ENCODE measurements at places on chromosomes 1 and 21.

- DNase-seq: no peak
Observed at GRCh38 chr1:21763236-21763635, 19.7 kb downstream of the USP48 start.

DNA sequence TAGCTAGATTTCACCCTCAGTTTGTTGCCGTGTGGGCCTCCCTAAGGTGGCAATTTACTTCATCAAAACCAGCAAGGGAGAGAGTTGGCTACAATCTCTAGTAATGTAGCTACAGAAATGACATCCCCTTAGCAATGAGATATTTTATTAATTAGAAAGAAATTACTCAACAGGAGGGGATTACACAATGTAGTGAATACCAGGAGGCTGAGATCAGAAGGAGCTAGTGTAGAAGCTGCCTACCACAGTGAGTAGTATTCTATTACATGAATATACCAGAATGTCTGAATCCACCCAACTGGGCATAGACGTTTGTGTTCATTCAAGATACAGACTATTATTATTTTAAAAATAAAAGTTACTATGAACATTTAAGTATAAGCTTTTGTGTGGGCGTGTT lies 868.2 kb upstream of the CXADR start:
- DNase-seq: no peak

DNA sequence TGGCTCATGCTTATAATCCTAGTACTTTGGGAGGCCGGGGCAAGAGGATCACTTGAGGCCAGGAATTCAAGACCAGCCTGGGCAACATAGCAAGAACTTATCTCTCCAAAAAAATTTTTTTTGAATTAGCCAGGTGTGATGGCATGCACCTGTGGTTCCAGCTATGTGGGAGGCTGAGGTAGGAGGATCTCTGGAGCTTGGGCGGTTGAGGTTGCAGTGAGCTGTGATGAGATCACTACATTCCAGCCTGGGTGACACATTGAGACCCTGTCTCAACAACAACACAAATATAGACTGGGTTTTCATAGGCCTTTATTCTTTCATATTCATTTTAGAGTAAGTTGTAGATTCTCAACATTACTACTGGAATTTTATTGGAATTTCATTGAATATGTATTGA lies 12.8 kb downstream of the MED18 start:
- peak; percentile 75 for DNase-seq

DNA sequence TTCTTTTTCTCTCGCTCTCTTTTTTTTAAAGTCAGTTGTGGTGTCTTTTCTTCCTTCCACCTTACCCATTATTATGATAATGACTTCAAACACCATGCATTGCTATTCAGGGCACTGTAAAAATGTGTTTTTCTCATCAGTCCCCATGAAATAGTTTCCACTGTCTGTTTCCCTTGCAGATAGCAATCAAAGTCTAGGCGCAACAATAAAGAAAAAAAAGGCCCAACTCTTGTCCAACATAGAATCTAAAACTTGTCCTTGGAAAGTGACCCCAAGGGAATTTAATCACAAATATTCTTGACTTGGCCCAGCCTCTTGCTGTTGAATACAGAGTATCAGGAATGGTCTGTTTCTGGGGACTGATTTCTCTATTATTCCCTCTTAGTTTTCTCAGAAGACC lies 382.5 kb downstream of the PLPP3 start:
- no peak for DNase-seq

DNA sequence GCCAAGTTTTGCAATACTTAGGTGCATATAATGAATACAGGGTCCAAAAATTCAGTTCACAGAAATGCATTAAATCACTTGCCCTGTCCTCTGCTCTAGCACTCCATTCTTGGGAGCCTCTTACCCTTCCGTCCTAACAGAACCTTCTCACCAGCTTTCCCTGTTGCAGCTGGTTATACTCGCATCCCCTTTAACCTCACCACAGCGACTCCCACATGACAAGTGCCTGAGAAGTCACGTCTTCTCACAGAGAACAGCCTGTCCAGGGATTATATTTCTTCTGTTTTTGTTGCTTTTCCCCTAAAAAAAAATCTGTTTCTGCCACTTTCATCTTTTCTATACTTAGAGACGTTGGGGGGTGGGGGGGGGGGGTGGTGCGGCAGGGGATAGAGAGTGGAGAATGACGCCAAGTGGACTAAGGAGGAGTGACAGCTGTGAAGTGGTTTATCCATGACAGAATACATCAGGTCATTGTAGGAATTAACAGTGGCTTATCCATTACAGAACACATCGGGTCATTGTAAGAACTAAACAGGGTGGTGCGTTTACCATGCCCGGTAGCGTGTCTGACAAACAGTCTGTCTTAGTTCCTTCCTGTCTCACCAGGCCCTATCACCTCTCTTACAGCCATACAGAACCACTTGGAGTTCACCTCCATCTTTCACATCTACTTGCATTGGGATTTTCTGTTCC lies 117.6 kb downstream of the UBE2U start:
- no peak for DNase-seq

DNA sequence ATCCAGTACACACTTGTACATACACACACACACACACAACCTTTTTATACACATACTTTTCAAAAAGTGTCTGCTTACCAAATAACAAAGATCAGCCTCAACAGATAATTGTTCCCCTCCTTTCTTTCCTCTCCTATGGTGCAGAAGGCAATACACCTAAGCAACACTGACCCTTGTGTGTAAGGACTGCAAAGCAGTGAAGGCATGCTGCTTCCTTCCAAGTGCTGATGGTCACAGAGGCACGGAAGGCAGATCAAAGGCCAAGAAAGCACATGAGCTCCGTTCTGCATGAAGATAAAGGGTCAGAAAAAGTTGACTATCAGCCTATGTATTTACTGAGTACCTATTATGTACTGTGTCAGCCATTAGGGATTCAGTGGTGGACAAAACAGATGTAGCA lies 168.8 kb downstream of the TNR start:
- DNase-seq: no peak

DNA sequence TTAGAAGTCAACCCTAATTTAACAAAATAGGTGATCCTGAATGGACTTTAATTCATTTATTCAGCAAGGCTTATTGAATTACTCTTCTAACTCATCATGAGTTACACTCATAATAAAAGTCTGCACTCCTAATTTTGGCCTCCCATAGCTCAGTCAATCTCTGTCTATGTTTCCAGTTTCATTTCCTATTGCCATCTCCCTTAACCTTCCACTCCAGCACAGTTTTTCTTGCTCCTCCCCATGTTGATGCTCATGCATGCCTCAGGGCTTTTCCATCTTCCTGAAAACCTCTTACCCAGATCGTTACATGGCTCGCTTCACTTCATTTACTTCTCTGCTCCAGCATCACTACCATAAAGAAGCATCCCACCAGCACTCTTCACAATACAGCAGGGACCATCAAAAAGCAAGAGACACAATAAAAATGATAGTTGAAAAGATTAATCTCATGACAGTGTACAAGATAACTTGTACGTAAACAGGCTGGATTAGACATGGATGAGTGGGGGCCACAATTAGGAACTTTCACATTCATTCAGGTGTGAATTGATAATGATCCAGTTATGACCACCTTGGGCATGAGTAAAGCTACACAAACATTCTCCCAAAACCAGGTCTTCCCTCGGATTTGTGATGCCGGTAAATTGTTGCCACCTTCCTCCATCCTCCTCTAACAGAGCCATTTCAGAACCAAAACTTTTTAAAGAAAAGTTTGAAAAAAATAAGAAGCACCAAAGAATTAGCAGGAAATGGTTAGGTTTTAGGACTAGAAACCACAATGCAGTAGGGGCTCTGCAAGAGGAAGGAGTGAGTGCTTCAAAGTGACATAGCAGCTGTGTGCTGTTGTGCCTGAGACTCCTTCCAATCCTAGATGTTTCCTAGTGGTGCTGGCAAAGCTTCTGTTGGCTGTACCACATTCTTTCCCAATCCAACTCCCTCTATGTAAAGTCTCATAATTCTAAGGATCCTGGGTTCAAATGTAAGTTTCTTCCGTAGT lies 89.8 kb downstream of the OLFML2B start:
- DNase-seq: peak; percentile 19

DNA sequence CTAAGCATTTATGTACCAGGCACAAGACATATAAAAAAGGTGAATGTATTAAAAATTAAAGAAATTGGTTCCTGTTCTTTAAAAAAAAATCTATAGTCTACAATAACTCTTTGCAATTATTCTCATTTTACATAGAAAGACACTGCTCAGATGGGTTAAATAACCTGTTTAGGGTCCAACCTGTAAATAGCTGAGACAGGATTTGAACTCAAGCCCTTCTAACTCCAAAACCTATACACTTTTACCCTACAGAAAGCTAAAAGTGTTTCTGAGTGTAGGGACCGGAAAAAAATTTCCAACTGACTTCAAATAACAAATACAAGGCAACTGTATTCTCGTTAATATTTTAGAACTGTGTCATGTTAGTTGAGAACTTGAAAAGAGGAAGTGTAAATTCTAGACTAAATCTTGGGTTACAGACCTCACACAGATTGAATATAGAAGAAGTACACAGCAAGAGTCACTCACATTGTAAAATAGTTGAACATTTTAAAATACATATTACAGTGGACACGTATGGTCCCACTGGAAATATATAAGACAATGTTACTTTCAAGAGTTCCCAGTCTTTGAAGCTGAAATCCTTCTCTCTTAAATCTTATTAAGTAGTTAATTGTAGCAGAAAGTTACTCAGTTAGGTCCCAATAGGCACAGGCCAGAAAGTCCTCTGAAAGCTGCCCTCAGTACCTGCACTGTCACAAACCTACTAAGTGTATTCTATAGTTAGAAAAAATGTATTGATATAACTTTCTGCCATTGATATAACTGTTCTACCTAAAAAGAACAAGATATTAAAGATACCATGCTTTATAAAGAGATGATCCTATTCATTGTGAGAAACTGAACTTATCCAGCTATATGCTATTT lies 7.3 kb downstream of the EDEM3 start:
- DNase-seq: no peak
